Stimulated activated CD8-positive, alpha-beta memory T cell treated with anti-CD3 and anti-CD28 coated beads, Interleukin-7, amount 100 ng/mL, for 4 hours (primary cell): ENCODE measurements at places on chromosomes 7 and 10.

- no peak for DNase-seq
These were observed 66.6 kb downstream of the PWWP2B start for GRCh38 chr10:132463333-132464255.

DNA sequence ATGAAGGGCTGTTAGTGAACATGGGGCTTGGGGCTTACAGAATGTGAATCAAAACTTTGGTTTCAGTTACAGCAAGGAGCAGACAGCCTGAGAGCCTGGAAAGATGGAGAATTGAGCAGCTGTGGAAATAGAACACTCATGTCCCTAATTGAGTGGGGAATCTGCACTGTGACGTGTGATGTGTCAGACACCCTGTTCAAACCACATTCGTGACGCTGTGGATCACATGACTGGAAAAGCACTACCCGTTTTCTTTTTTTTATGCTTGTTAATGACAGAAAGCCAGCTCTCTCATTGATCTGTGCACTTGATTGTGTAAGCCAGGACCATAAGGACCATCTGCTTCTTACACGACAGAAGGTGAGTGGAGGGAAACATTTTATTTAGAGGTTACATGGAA is 15.1 kb upstream of the TBX20 start:
- no peak for DNase-seq

- DNase-seq, result no peak
These were observed 138.7 kb downstream of the NEURL1 start for GRCh38 chr10:103632247-103632642.

DNA sequence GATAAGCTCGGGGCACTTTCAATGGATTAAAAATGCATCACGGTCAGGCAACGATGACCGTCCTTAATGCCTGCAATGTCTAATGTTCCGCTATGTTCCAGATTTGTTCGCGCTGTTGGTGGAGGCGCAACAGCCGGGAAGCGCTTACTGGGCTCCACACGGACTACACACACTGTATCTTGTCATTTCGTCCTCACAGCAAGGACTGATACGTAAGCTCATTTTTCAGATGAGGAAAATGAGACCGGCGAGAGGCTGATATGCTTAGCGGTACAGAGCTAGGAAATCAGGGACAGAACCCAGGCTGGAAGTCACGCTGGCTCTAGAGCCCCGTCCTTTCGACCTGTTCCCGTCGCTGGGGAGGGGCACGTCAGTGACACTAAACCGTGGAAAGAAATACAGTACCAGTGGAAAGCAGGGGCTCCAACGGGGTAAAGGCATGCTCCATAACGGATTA is 670 bp downstream of the TPK1 start:
- no peak for DNase-seq

- no peak for DNase-seq
These were observed 29.3 kb upstream of the CCL24 start for GRCh38 chr7:75842836-75843446.

DNA sequence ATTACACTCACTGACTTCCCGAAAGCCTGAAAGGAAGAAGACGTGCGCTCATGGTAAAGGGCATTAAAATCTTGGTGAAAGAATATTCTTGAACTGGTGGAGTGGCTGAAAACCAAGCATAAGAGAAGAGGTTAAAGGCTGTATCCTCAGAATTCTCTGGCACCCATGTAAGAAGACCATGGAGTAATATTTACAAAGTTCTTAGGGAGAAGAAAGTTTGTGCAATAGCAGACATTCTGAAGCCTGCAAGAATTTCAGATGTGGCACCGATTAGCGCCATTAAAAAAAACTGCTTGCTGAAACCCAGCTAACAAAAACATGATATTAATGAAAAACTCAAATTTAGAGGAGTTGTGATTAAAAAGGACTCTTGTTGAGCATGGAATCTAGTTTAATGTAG is 44.1 kb downstream of the C1GALT1 start:
- no peak for DNase-seq

GRCh38 chr10:74186678-74187077 is 35.7 kb downstream of the ADK start:
- no peak for DNase-seq

GRCh38 chr10:78165617-78166016 is 132.0 kb downstream of the RPS24 start:
- DNase-seq, result no peak

- no peak for DNase-seq
These were observed 72.0 kb downstream of the KCNMA1 start for GRCh38 chr10:77565590-77566023.

- DNase-seq, result no peak
These were observed 27.6 kb upstream of the TAS2R16 start for GRCh38 chr7:123023126-123023525.

GRCh38 chr7:33183504-33183903 is 54.1 kb downstream of the BBS9 start:
- DNase-seq, result no peak

DNA sequence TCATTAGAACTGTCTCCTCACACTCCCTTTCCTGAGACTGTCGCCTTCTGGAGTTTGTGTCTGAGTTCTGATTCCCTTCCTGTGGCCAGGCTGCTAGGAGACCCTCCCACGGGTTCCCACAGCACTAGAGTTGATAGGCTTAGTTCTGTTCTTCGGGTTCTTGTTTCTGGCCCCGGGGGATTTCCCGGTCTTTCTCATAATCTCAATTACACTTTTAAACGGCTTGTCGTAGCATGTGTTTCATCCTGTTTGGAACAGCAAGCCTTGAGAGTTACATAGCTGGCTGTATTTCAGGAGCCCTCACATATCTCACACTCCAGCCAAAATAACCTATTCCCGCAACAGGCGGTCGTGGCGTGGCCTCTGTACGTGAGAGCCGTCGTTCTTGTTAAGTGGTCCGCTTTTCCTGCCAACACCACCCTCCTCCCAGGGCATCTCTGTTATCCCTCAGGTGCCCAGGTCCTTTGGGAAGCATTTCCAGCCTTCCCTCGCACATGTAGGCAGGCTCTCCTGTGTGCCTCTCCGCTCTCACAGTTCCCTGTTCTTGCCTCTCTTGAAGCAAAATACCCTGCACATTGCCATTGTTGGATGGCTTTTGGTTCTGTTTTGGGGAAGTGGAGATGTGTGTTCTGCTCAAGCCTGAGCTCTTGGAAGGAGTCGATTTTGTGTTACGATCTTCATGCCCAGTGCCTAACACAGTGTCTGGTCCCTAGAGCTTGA is 46.0 kb downstream of the CDC123 start:
- no peak for DNase-seq

DNA sequence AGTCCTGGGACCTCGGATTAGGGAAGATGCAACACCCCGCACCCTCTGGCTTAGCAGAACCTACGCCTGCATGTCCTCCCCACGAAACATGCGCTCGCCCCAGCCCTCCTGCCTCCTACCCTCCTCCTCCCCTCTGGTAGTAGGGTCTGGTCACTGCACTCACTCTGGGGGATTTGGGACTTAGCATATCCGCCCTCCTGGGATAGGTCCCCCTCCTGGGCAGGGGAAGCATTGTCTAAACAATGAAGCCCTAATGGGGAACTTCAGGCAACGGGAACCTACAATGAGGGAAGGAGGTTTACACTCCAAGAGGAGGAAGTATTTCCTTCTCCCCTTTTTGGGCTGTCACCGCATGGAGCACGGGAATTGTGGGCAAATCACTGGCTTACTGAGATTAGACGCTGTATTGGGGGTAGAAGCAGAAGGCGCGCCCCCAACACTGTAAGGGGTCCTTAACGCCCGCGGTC is 892 bp downstream of the CRHR2 start:
- DNase-seq, result no peak

DNA sequence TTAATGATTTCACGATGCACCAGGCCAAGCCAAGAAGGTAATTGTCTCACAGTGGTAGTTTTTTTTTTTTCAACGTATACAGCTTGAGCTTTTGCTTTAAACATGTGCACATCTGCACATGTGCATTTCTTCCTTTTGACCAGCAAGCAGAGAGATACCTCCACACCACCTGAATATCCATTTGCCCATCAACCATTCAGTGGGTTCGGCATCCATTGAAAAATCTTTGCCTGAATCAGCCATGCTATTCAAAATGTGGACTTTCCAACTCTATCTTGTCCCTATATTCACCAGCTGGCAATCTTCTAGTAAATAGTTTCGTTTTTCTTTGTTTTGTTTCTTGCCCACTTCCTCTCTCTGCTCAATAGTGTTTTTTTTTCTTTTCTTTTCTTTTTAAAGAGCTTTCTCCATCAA is 7.7 kb upstream of the TRA2A start:
- DNase-seq, result no peak

GRCh38 chr7:35722054-35722849 is 27.3 kb upstream of the HERPUD2 start:
- DNase-seq, result no peak

DNA sequence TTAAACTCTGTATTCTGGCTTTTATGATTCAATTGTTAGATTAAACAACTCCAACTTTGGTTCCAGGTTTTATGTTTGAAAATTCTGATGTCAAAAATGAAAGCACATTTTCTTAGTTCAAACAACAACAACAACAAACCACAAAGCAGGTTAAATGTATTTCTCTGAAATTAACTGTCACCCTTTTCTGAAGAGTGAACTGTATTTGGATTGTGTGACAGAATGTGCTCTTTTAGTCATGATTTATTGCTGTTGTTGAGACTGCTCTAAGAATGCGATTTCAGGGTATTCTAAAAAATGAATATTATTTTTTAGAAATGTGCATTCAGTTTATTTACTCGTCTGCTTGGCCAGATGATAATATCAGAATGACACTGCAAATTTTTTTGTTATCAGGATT is 144.1 kb downstream of the GNAI1 start:
- DNase-seq, result no peak

- DNase-seq, result no peak
These were observed 26.3 kb downstream of the SND1 start for GRCh38 chr7:127678337-127678736.

GRCh38 chr10:94902570-94902969 is 35.9 kb upstream of the CYP2C9 start:
- no peak for DNase-seq

DNA sequence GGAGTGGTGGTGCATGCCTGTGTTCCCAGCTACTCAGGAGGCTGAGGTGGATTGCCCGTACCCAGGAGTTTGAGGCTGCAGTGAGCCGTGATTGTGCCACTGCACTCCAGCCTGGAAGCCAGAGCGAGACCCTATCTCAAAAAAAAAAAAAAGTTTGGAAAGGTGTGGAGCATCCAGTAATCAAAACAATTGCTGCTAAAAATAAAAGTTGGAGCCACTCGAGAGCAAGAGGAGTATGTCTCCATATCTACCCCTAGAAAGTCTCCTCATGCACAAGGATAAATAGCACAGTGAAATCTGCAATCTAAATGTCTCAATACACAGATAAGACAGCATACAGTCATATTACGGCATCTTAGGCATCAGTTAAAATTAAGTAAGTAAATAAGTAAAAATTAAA is 81.5 kb upstream of the NEBL start:
- DNase-seq, result no peak

- DNase-seq, result no peak
These were observed 3.1 kb upstream of the ANTXRL start for GRCh38 chr10:46283580-46284285.

DNA sequence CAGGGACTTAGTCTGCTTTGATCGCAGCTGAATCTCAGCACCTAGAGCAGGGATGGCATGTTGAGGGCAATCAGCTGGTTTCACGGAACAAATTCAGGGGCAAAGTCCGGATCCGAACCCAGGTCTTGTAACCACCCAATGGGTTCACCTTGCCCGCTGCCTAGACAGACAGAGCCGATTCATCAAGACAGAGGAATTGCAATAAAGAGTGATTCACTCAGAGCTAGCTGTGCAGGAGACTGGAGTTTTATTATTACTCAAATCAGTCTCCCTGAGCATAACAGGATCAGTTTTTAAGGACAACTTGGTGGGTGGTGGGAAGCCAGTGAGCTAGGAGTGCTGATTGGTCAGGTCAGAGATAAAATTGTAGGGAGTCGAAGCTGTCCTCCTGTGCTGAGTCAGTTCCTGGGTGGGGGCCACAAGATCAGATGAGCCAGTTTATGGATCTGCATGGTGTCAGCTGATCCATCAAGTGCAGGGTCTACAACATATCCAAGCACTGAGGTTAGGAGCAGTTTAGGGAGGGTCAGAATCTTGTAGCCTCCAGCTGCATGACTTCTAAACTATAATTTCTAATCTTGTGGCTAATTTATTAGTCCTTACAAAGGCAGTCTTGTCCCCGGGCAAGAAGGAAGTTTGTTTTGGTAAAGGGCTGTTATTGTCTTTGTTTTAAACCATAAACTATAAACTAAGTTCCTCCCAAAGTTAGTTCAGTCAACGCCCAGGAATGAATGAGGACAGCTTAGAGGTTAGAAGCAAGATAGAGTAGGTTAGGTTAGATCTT is 43.5 kb upstream of the CHST3 start:
- DNase-seq, result no peak

GRCh38 chr7:33186192-33186591 is 56.8 kb downstream of the BBS9 start:
- no peak for DNase-seq

DNA sequence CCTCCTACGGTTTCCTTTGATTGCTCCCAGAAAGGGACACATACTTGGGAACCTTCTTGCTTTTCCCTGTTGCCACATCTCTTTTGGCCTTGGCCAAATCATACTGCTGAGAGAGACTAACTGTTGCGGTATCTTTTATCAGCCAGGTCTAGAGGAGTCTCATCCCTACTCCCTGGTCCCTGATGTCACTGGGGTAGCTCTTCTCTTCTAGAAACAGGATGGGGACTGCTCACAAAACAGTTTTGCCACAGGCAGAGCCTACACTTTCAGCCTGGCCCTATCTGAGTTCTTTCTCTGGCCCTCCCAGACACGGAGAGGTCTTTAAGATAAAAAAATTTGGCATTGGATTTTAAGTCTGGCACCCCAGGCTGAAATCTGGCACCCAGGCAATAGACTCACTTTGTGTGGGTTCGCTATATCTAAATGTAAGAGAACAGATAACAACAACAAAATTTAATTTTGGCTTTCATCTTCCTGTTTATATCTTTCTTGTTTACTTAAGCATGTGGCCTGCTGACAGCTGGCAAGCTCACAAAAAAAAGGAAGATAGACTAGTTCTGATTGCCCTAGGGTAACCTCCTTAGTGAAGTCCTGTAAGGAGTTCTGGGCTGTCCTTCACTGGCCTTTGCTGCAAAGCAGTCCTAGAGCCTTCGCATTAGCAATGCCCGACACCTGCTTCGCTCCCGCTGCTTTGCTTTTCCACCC is 228.3 kb upstream of the NPVF start:
- DNase-seq, result no peak

- DNase-seq, result no peak
These were observed 411.1 kb upstream of the MGMT start for GRCh38 chr10:129055986-129056385.

DNA sequence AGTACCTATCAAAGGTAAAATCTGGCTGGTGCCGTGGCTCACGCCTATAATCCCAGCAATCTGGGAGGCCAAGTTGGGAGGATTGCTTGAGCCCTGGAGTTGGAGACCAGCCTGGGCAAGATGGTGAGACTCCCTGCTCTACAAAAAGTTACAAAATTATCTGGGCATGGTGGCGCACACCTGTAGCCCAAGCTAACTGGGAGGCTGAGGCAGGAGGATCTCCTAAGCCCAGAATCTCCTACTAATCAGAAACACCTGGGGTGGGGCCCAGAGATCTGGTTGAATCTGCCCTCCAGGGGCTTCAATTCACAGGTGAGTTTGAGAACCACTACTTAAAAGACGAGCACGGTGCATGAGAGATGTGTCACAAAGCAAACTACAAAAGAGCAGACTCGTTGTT is 2.4 kb downstream of the PLA2G12B start:
- no peak for DNase-seq
